Epithelial cell of alveolus of lung (primary cell): ENCODE measurements at places on chromosomes 2 and 18. TPM values are rescaled to one million over a fixed set of nuclear protein-coding genes. Genes with fewer than 3 reads are reported as not detected.

The CAVIN2 gene
- 6.5 and 16.9 TPM in 2 replicates for total RNA-seq

The CRACDL gene
- total RNA-seq = 0.13 and 0.24 TPM in 2 replicates

The TMEFF2 gene
- total RNA-seq = 0.96 and 1.6 TPM in 2 replicates

The CFC1 gene
- not detected in 2 replicates for total RNA-seq

The LCT gene
- under 0.01 and 0.08 TPM in 2 replicates for total RNA-seq

The SYT4 gene
- not detected in 2 replicates for total RNA-seq

The SLC8A1 gene
- 1.9 and 5.9 TPM in 2 replicates for total RNA-seq

The TPO gene
- not detected in 2 replicates for total RNA-seq

The SPAG16 gene
- 13.2 and 26.5 TPM in 2 replicates for total RNA-seq

The LBX2 gene
- total RNA-seq = 0.64 and 3.1 TPM in 2 replicates

The IGFBP2 gene
- 121 and 137 TPM in 2 replicates for total RNA-seq

The ING5 gene
- 16.2 and 21.1 TPM in 2 replicates for total RNA-seq

The ZNF521 gene
- total RNA-seq = 15.4 and 36.2 TPM in 2 replicates

The LCLAT1 gene
- total RNA-seq = 15.5 and 17.8 TPM in 2 replicates

The MYO7B gene
- 0.24 TPM in 1 of 2 replicates, not detected in the other for total RNA-seq

The LOXHD1 gene
- not detected in 2 replicates for total RNA-seq

The UGT1A3 gene
- not detected in 2 replicates for total RNA-seq

The TRABD2A gene
- 5.3 and 16.3 TPM in 2 replicates for total RNA-seq

The IL37 gene
- total RNA-seq = not detected in 2 replicates

The SALL3 gene
- 1.3 TPM in 1 of 2 replicates, not detected in the other for total RNA-seq

The ZNF396 gene
- total RNA-seq = 0.78 and 1.4 TPM in 2 replicates

The LIMS3 gene
- 0.48 and 1.7 TPM in 2 replicates for total RNA-seq

The SLC5A6 gene
- total RNA-seq = 18.3 and 26.0 TPM in 2 replicates

The TFCP2L1 gene
- 0.13 and 0.16 TPM in 2 replicates for total RNA-seq

The WBP1 gene
- 87.9 and 88.0 TPM in 2 replicates for total RNA-seq

The TIMM21 gene
- 19.0 and 23.6 TPM in 2 replicates for total RNA-seq

The SDC1 gene
- 12.1 and 32.2 TPM in 2 replicates for total RNA-seq

The SERPINB11 gene
- total RNA-seq = not detected in 2 replicates

The EN1 gene
- 0.32 and 0.39 TPM in 2 replicates for total RNA-seq

The DUSP19 gene
- total RNA-seq = 1.4 and 3.3 TPM in 2 replicates

The NHEJ1 gene
- total RNA-seq = 17.2 and 22.2 TPM in 2 replicates

The NCK2 gene
- total RNA-seq = 37.8 and 39.9 TPM in 2 replicates

The ALK gene
- total RNA-seq = not detected in 2 replicates
